ENCODE measurements at places on chromosomes 13 and 19.

DNA sequence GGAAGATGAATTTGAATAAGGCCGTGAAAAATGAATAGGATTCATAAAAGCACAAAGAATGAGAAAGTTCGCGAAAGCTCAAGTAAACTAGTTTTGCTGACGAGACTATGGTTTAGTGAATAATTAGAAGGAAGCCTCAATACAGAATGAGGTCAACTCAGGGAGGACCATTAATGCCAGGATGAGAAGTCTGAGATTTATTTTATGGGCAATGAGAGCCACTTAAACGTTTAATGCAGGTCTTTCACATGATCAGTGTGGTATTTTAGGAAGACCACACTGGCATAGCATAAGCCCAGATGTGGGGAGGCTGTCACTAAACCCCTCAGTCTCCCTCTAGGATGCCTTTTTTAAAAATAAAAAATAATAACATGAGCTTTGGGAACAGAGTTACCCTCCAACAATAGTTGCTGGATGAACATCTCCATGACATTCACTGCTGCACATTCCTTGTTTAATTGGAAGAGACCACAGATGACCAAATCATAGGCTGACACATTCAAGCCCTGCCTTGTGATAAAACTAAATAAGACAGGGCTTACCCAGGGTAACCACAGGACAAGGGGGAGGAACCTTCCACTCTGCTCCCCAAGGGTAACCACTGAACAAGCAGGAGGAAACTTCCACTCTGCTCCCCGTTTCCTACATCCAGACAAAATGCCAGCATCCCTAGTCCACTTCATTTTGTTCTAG is 43.6 kb upstream of the LSM14A start:
- DNase-seq: no peak

- DNase-seq: no peak
Observed at GRCh38 chr19:27676877-27677276, 1536.1 kb downstream of the UQCRFS1 start.

DNA sequence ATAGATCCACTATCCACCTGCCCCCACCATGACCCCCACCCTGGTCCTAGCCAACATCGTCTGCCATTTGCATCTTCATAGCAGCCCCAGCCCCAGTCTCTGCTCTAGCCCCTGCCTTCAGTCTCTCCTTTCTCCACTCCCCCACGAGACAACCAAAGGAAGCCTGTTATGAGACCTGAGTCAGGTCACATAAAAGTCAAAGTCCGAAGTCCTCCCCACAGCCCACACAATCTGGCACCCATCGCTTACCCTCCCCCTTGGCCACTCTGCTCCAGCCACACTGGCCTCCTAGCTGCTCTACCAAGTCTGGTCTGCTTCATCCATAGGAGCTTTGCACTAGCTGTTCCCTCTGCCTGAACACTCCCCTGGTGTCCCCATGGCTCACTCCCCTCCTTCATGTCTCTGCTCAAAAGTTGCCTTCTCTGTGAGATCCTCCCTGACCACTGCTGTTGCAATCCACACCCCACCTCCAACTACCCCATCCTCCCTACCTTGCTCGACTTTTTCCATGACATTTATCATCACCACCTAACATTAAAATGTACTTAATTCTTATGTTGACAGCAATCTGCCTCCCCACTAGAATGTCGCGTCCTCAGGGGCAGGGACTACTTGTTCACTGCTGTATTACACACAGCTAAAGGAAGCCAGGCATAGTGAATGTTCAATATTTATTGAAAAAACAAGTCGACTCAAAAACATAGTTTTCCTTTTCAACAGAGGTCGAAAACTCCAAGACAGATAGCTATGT is 1.2 kb upstream of the PLEKHG2 start:
- DNase-seq: peak; percentile 73

GRCh38 chr13:73000027-73000674 is 58.7 kb upstream of the KLF5 start:
- DNase-seq: no peak

GRCh38 chr13:25422153-25422552 is 50.4 kb downstream of the ATP8A2 start:
- DNase-seq: no peak

GRCh38 chr19:7965921-7966665 is 22.6 kb upstream of the TIMM44 start:
- DNase-seq: no peak

GRCh38 chr19:11268783-11269267 is 6.5 kb upstream of the DOCK6 start:
- DNase-seq: peak; percentile 63

- no peak for DNase-seq
Observed at GRCh38 chr13:42348576-42348975, 76.6 kb downstream of the AKAP11 start.

DNA sequence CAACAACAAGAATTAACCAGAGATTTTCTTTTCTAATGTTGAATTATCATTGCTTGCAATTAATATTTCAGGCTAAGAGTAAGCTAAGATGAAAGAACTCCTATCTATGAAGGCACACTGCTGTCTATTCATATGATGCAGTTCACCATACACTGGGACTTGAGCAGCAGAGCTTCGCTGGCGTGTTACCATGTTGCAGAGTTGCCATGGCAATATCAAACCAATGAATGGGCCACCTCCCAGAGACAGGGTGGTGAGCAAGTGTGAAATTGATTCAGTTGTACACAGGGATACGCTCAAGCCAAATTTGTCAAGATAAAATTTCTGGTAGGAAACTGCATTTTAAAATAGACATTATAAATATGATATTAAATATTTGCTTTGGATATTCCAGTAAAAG is 69.3 kb upstream of the MYO16 start:
- no peak for DNase-seq

DNA sequence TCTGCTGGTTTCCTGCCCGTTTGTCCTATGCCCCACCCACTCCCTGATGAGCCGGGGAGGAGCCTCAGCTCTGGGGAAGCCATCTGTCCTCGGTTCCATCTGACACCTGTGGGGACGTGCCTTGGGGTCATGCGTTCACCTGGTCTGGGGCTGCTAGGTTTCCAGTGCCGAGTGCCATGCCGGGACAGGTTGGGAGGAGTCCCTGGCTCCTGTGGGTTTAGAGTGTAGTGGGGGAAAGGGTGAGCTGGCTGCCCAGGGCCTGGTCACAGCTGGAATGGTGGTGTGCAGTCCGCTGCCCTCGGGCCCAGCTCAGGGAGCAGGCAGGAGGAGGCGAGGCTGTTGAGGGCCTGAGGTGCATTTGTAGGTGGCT is 2.5 kb downstream of the KDM4B start:
- no peak for DNase-seq

DNA sequence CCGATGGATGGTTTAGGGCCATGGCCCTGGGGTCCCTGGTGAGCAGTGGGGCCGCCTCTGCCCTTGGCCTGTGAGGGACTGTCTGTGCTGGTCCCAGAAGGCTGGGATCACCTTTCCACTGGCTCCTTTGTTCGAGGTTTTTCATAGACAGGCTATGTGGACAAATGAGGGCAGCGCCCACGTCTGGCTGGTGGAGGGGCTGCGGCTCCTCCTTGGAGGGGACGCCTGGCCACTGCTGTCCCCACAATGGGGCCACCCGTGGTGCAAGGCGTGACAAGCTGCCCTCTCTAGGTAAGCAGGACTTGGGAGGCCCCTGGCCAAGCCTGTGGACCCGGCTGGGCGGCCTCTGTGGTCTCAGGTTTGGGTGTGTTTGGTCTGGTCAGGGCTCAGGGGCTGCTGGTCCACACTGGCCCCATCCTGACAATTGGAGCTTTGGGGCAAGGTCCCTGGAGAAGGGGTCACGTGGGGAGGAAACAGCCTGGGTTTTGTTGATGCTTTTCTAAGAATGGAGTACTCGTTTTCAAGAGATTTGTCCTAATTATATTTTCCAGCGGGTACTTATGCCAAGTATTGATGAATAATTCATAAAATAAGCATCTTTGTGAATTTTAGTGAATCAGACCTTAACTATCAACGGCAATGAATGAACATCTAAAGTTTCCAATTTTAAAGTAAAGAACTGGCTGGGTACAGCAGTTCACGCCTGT is 33.3 kb downstream of the MCF2L start:
- no peak for DNase-seq

GRCh38 chr13:78129359-78129758 is 210.7 kb upstream of the EDNRB start:
- DNase-seq: no peak
